ENCODE measurements at places on chromosomes 2 and 18.

DNA sequence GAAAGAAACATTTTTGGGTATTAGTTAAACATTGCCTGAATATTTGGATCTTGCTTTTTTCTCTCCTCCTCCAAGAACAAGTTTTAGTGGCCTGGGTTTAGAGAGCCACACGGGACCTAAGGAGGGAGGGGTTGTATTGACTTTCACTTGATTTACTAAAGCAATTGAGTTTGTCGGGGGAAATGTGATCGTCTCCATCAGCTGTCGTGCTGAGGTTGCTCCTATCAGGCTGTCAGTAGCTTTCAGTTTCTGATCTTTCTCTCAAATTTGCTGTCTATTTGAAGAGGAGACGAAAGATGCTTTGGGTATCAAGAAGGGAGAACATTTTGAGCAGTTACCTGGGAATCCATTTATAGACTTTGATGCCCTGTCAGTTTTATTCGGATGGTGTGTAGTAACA is 106.0 kb downstream of the SETBP1 start:
- DNase-seq: no peak

- DNase-seq: peak; percentile 80
Observed at GRCh38 chr18:48263914-48264902, 145.0 kb downstream of the ZBTB7C start.

- DNase-seq: no peak
Observed at GRCh38 chr18:48974304-48975119, 23.7 kb upstream of the SMAD7 start.

DNA sequence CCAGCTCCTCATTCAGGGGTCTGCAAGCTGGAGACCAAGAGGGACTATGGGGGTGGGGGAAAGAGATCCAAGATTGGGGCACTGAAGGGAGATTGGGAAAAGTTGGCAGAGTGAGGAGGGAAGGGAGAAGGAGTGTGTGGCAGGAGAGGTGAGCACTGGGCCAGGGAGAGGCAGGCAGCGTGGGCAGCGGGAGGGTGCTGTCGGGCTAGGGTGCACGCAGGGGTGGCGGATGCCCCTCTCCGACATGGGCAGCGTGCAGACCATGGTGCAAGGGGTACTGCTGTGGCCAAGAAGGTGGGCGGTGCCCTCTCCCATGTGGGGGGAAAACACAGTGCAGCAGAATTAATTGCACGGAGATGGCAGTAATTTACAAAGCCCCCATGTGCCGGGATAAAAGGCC is 74.1 kb downstream of the CELF4 start:
- no peak for DNase-seq

DNA sequence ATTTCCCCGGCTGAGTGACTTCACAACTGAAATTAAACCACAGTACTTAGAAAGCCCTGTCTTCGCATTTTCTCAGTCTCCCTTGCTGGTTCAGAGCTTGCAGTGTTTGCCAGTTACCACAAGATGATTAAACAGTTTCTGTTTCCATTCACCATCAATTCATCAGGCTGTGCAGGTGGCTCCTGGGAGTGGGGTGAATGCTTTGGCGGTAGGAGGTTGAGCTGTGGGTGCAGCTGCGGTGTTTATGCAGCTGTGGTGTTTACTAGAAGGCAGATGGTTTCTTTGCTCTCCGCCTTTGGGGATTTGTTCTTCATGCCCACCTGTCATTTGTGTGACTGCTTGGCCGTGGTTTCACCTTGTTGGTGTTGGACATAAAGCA is 16.1 kb downstream of the ACOXL start:
- DNase-seq: peak; percentile 26

DNA sequence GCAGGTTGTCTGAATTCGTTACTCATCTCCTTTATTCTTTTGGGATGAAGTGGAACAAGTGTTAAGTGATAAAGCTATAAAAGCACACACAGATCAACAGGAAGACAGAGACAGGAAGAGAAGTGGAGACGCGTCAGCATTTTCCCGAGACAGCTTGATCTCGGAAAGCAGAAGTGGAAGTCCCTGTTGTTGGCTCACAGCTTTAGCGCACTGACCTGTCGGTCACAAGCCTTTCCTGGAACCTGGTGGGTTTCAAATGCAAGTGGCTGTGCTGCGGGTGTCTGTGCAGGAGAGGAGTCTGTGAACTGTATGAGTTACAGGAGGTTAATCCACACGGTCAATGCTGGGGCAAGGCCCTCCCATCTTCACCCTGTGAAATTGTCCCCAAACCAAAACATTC is 116.6 kb upstream of the PELI1 start:
- no peak for DNase-seq

DNA sequence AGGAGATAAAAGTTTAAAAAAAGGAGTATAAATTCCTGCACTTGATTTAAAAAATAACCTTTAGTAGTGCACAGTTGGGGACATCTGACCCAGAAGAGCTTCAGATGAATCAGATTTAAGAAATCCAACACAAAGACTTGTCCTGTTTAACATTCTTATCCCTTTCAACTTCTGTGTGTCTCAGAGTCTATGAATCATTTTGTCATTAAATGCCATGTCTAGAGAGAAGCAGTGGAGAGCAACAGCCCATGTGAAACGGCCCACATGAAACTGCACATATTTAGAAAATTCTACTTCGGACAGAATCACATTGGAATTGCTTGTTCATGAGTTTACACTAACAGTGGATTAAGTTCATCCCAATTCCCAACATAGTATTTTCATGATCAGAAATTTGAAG is 278.6 kb downstream of the SLC8A1 start:
- no peak for DNase-seq

GRCh38 chr2:221124532-221125240 is 447.4 kb downstream of the EPHA4 start:
- peak; percentile 79 for DNase-seq

- DNase-seq: no peak
Observed at GRCh38 chr2:191675807-191676721, 1.9 kb upstream of the NABP1 start.

GRCh38 chr18:65269375-65269774 is 481.4 kb upstream of the CDH7 start:
- no peak for DNase-seq

GRCh38 chr2:172169611-172170010 is 66.9 kb upstream of the DLX2 start:
- DNase-seq: no peak

- DNase-seq: peak; percentile 22
Observed at GRCh38 chr18:63410792-63411191, 11.5 kb downstream of the VPS4B start.

GRCh38 chr2:55010149-55010591 is 40.1 kb downstream of the RTN4 start:
- DNase-seq: peak; percentile 52

DNA sequence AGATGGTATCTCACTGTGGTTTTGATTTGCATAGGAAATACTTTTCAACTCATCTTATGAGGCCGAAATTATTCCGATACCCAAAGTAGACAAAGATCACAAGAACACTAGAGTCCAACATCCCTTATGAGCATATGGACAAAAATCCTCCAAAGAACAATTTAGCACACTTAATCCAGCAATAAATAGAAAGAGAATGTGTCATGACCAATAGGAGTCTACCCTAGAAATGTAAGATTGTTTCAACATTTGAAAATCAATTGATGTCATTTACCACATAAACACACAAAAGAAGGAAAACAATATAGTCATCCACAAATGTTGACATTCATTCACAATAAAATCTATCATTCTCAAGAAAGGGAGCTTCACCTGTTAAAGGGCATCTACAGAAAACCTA is 307.8 kb upstream of the SMIM21 start:
- no peak for DNase-seq

DNA sequence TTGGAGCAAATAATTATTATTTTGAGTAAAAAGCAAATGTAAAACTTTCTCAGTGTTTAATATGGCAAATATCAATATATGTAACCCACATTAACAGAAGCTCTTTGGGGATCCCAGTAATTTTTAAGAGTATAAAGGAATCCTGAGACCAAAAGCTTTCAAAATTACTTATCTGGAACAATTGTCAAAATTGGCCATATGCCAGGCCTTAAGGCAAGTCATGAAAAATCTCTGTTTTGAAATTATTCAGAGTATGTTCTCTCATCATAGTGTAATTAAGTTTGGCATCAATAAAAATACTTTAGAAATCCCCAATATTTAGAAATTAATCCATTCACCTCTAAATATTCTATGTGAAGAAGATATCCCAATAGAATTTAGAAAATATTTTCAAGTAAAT is 225.3 kb upstream of the ARL4C start:
- no peak for DNase-seq

GRCh38 chr2:121242175-121242875 is 42.7 kb downstream of the TFCP2L1 start:
- DNase-seq: no peak

DNA sequence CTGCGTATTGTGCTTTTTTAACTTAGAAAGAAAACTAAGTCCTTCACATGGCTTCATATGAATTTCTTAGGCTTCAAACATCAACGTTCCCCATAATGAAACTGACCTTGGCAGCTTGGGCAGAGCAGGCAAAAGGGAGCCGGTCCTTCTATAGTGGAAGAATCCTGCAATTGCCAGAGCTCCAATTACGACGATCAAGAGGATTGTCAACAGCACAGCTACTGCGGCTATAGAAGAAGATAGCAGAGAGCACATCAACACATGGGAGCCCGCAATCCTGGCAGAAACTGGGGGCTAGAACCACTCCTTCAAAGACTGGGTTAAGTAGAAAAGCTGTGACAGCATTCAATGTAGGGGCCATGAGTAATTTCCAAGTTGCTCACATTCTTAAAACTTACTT is 69.8 kb downstream of the DHRS9 start:
- DNase-seq: no peak

DNA sequence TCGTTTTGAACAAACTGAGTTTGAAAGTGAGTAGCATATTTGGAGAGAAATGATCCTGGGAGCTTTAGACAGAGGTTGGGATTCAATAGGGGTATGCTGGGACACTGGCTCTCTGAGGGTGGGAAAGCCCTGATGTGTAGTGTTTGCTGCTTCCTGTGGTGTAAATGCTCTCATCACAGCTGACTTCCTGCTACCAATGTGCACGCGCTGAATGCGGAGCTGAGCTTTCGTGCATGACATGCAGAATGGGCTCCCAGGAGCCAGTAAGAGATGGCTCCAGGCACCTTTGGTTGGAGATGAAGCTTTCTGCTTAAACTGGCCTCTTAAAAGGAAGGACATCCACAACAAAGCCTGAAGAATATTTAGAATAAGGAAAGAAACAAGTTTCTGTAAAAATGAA is 224.1 kb upstream of the CCDC150 start:
- DNase-seq: no peak

DNA sequence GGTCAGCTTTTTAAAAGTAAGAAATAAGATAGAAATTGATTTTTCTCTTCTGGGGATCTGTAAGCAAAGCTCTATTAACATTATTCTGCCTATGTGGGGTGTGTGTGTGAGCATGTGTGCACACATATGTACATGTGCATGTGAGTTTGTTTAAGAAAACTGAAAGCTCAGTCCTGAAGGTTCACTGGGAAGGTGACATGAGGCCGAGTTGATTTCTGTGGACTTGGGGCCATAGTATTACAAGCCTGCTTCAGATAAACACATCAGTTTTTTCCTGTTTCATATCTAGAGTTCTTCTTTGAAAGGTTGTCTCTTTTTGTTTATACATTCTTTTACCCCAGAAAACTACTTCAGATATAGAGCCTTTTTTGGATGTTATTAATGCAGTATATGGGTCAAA is 83.4 kb downstream of the SERPINB8 start:
- DNase-seq: no peak

- DNase-seq: no peak
Observed at GRCh38 chr18:5237083-5237722, 40.1 kb upstream of the AKAIN1 start.

GRCh38 chr2:38656866-38657480 is 8.9 kb upstream of the GALM start:
- no peak for DNase-seq

GRCh38 chr2:160666154-160667060 is 172.8 kb upstream of the RBMS1 start:
- peak; percentile 81 for DNase-seq

DNA sequence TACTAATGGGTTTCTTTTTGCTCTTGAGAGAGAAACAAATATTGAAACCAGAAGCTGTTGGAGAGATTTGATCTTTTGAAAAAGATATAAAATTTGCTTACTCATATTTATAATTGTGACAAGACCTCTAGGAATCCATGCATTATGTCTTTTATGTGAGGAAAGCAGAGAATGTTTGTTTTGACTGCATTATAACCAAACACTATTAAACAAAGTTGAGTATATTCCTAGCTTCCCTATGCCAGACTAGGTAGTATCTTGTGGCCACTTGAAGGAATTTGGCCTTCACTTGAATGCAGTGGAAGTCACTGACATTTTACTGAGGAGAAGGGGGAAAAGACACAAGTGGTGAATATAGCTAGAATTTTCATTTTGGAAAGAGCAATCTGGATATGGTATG is 521.8 kb upstream of the ZEB2 start:
- no peak for DNase-seq

GRCh38 chr2:215657844-215658243 is 222.0 kb upstream of the FN1 start:
- peak; percentile 51 for DNase-seq

- DNase-seq: no peak
Observed at GRCh38 chr2:111050701-111051376, 69.9 kb upstream of the BCL2L11 start.

- DNase-seq: peak; percentile 18
Observed at GRCh38 chr2:88099798-88100488, 27.9 kb downstream of the FABP1 start.

GRCh38 chr2:66576311-66576560 is 141.3 kb downstream of the MEIS1 start:
- DNase-seq: no peak

GRCh38 chr18:13266218-13267100 is 47.9 kb downstream of the LDLRAD4 start:
- no peak for DNase-seq

- DNase-seq: no peak
Observed at GRCh38 chr2:178491612-178492011, 11.4 kb downstream of the PLEKHA3 start.

GRCh38 chr18:48345596-48345995 is 63.6 kb downstream of the ZBTB7C start:
- no peak for DNase-seq

- DNase-seq: peak; percentile 46
Observed at GRCh38 chr2:165877565-165878550, 75.7 kb downstream of the TTC21B start.

GRCh38 chr2:219571311-219572236 is at the start of gene OBSL1:
Gene OBSL1 (minus strand): TSS chr2:219571539. CDS start chr2:219571232, 307 bp downstream.
- DNase-seq: peak; percentile 41

- peak; percentile 86 for DNase-seq
Observed at GRCh38 chr2:37389989-37390765, 45.7 kb downstream of the QPCT start.

- DNase-seq: no peak
Observed at GRCh38 chr2:96253006-96253405, 12.8 kb downstream of the TMEM127 start.

DNA sequence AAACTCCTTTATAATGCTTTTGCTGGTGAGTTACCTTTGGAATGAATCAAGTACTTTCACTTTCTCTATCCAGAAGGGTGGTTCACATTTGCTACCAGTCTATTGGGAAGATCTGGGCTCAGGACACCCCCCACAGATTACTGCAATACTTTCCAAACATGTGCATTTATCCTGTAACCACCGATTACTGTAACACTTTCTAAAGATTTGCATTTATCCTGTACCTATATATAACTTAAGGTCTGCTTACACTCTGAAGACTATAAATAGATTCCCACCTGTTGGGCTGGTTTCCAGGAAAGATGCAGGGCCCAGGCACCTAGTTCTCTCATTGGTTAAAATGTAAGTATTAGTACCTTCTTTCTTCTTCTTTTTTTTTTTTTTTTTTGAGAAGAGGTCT is 113.0 kb upstream of the NEDD4L start:
- no peak for DNase-seq

Measured in epithelial cell of prostate (primary cell).